Dermis microvascular lymphatic vessel endothelial cell (primary cell): ENCODE measurements at places on chromosomes 2 and 18.

GRCh38 chr18:54726143-54726542, 102.1 kb upstream of the RAB27B start:
- no peak for DNase-seq

GRCh38 chr2:65164426-65164891, 34.6 kb upstream of the RAB1A start:
- DNase-seq, result no peak

GRCh38 chr18:711310-711656, 1.1 kb downstream of the ENOSF1 start:
- DNase-seq, result peak; percentile 31

DNA sequence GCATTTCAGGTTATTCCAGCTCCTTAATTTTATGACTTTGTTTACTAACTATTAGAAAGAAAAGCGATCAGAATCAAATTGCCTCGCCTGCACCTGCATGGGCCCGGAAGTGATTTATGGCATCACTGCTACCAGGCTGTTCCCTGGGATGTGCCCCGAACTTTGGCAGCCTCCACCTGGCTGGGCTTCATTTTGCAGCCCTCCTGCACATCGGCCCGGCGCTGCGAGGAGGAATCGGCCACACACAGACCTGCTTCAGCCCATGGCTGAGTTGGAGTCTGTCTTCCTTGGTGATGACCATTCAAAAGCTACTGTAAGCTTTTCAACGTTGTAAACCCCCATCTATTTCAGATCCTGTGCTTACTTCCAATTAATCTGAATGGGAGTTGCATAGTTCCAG, 638.0 kb downstream of the RNF144A start:
- DNase-seq, result no peak

- no peak for DNase-seq
Measured at GRCh38 chr2:239611222-239611795, 210.5 kb upstream of the HDAC4 start.

DNA sequence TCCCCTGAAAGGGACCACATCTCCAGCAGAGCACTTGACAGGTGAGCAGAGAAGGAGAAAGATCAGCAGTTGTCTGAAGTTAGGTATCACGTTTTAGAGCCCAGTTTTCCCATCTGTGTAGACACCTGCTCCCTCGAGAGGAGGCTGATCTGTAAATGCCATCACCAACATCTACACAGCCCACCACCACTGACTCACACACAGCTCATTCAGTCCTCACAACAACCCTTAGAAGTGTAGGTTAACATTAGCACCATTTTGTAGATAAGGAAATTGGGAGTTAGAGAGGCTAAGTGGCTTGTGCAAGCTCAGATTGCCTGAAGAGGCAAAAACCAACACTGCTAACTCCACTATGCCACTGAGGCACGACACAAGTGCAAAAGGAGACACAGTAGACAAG, 37.2 kb upstream of the STAT1 start:
- DNase-seq, result no peak
